Activated CD8-positive, alpha-beta T cell treated with anti-CD3 and anti-CD28 coated beads, Interleukin-2, amount 10 ng/mL, durations not matched to agents 7 days and 5 days (primary cell): ENCODE measurements at places on chromosomes 11 and 22. TPM values are rescaled to one million over a fixed set of nuclear protein-coding genes. Genes with fewer than 3 reads are reported as not detected.

The C22orf42 gene
- not detected for total RNA-seq

- H3K27me3 ChIP-seq = peaks cover 26% of the 10 kb centered on the region
- H3K36me3 ChIP-seq = no peaks in the 10 kb centered on the region
- no peak for DNase-seq
- no peak overlapping the region for H3K27ac ChIP-seq
These were observed 16.2 kb downstream of the CREB3L1 start for GRCh38 chr11:46293641-46294103.

- no peak overlapping the region for H3K4me3 ChIP-seq
- no peaks in the 10 kb centered on the region for H3K27me3 ChIP-seq
- H3K4me1 ChIP-seq = peaks cover 70% of the 10 kb centered on the region
These were observed 18.3 kb downstream of the SUN2 start for GRCh38 chr22:38737302-38738060.

DNA sequence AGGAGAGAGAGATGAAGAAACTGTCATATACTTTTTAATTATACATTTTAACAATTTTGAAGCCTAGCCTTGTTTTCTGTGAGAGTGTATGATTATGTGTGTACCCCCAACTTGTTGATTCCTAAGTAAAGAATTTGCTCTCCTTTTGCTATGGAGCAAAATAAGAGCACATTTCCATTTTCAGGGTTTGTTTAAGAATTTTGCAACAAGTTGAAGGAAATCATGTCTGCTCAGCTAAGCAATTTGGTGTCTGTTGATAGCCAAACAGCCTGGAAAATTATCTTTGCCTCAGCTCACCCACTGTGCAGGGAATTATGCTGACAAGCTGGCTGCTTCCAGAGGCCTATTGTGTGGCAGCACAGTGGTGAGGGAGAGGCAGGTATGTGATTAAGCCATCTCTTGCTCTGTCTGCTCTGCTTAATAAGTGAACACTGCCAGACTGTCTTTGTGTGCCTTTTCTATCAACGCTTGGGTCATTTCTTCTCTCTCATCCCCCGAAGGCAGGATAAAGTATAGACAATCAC lies 135.1 kb upstream of the TTC12 start:
- no peak overlapping the region for H3K4me3 ChIP-seq
- no peaks in the 10 kb centered on the region for H3K4me1 ChIP-seq
- H3K36me3 ChIP-seq = no peaks in the 10 kb centered on the region
- peaks cover 3% of the 10 kb centered on the region for H3K27me3 ChIP-seq
- no peak overlapping the region for H3K27ac ChIP-seq
